ENCODE measurements at places on chromosomes 6 and 20.

- no peak for DNase-seq
Measured at GRCh38 chr20:17543531-17544131, 12.5 kb upstream of the BFSP1 start.

GRCh38 chr6:23851522-23851921 lies 274.5 kb upstream of the NRSN1 start:
- no peak for DNase-seq

DNA sequence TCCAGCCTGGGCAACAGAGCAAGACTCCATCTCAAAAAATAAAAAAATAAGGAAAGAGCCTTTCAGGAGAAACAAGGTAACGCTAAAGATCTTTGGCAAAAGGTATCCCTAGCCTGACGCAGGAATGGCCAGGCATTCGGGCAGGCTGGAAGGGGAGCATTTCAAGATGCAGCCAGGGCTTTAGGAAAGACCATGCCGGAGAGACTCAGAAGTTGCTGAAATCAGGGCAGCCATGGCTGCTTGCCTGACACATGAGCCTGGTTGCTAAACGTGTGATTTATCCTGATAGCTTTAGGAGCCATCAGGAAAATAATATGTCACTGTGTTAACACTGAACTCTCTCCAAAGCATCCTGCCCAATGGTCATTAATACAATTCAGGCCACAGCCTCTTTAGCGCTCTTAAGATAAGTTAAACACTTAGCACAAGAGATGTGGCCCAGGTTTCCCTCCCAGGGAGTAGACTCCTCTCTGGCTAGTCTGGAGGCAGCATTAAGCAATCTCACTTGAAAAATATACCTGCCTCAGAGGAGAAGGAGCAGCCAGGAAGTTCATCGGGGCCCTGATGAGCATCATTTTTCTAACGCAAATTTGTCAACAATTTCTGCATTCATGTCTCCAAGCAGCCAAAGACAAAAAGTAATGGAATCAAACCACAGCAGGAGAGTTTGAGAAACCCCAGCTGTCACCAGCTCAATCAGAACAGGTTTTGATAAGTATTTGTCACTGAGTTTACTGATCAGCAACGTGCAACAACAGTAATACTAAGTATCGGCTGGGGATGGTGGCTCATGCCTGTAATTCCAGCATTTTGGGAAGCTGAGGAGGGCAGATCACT lies 200.0 kb downstream of the ZMYND8 start:
- DNase-seq, result no peak

DNA sequence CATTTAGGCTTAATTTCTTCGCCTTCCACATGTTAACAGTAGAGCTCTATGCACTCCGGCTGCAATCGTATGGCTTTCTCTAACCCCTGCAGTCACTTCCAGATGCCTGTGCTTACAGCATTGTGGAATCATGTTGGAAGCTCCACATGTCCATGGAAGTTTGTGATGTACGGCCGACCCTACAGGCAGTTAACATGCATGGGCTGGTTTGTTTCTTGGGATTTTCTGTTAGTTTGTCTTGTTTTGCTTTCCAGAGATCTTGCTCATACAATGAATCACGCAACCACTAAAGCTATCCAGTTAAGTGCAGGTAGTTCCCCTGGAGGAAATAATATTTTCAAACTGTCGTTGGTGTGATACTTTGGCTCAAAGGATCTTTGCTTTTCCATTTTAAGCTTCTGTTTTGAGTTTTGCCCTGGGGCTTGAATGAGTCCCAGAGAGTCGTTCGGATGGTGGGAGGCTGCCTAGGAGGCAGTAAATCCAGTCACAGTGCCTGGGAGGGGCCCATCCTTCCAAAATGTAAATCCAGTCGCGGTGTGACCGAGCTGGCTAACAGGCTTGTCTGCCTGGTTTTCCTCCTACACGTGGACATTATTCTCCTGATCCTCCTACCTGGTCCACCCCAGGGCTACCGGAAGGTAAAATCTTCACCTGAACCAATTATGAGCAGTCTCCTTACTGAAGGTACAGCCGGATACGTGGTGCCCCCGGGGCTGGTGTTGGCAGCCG lies 225.9 kb downstream of the SMOC2 start:
- no peak for DNase-seq

GRCh38 chr20:25295386-25296093 lies 47.7 kb downstream of the PYGB start:
- DNase-seq, result no peak

All from stimulated activated effector memory CD8-positive, alpha-beta T cell treated with anti-CD3 and anti-CD28 coated beads, Interleukin-12 subunit alpha, Interleukin-12 subunit beta, amount 100 ng/mL, for 72 hours (primary cell).